ENCODE measurements at places on chromosomes 1 and 21.

GRCh38 chr1:229318056-229318455 lies 24.8 kb downstream of the CCSAP start:
- DNase-seq = no peak

- no peak for DNase-seq
Measured at GRCh38 chr1:246677842-246678241, 46.4 kb upstream of the SCCPDH start.

DNA sequence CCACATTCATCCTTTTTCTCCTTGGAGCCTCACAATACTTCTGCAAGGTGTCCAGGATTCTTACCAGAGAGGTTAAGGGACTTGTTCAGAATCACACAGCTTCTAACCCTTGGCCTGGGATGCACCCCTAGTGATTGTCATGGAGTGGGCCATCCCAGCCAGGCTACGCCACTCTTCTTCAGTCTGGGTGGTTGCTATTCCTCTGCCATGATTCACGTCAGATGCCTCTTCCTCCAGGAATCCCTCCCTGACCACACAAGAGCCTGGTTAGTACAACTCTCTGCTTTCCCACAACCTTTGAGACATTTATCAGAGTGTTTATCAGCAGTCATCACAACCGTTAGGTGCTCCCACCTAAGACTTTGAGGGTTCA lies 121.8 kb downstream of the EPHB2 start:
- no peak for DNase-seq

DNA sequence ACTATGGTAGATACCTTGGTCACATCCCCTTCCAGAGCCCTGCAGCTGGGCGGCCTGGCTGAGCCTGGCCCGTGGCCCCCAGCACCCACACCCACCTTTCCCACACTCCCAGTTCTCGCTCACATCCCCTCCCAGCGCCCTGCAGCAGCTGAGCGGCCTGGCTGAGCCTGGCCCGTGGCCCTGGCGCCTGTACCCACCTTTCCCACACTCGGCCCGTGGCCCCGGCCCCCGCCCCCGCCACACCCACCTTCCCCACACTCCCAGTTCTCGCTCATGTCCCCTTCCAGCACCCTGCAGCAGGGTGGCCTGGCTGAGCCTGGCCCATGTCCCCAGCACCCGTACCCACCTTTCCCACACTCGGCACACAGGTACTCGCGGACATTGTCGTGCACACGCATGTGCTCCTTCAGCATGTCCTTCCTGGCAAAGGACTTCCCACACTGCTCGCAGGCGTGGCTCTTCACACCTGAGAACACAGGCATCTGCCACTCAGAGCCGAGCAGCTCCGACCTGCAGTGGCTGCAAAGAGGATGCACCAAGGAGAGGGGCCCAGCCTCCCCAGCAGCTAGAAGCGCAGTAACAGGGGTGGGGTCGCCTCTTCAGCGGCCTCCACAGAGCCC lies 52.5 kb upstream of the RIPK4 start:
- DNase-seq = no peak

DNA sequence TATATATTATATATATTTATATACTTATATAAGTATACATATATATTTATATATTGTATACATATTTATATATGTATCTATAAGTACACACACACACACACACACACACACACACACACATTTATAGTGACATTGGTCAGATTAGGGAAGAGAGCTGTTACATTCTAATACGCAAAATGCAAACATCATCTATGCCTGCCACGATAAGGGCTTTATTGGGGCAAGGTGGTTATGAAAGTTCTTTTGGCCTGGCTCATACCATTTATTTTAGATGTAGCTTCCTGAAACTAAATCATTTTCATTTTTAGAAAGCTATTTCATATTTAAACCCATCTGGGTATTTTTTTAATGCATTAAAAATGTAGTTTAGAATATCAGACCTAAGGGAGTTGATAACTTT lies 82.8 kb downstream of the MAST2 start:
- no peak for DNase-seq

DNA sequence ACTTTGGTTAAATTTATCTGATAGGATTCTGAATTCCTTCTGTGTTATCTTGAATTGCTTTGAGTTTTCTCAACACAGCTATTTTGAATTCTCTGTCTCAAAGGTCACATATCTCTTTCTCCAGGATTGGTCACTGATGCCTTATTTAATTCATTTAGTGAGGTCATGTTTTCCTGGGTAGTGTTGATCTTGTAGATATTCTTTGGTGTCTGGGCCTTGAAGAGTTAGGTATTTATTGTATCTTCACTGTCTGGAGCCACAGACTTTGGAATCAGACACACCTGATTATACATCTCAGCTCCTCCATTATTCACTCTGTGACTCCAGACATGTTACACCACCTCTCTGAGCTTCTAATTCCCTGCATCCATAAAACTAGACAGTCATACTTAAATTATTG lies 34.2 kb upstream of the ETS2 start:
- no peak for DNase-seq

GRCh38 chr1:109246141-109246551 lies 3.2 kb upstream of the CELSR2 start:
- no peak for DNase-seq
